ENCODE measurements at places on chromosomes 4 and X. TPM values are rescaled to one million over a fixed set of nuclear protein-coding genes. Genes with fewer than 3 reads are reported as not detected.

The MAP7D3 gene
- 10.9 TPM for total RNA-seq

The SRPX2 gene
- 4.1 TPM for total RNA-seq

The ENPP6 gene
- total RNA-seq, result not detected

The CFI gene
- total RNA-seq, result not detected

The MSX1 gene
- total RNA-seq, result 0.08 TPM

The DRP2 gene
- total RNA-seq, result 0.11 TPM

The SSX3 gene
- not detected for total RNA-seq

The ARX gene
- not detected for total RNA-seq

The SYP gene
- 0.30 TPM for total RNA-seq
